NCI-H2081 treated with DMSO at 0.1 percent for 48 hours (cell line): ENCODE measurements at places on chromosomes 16 and 17.

DNA sequence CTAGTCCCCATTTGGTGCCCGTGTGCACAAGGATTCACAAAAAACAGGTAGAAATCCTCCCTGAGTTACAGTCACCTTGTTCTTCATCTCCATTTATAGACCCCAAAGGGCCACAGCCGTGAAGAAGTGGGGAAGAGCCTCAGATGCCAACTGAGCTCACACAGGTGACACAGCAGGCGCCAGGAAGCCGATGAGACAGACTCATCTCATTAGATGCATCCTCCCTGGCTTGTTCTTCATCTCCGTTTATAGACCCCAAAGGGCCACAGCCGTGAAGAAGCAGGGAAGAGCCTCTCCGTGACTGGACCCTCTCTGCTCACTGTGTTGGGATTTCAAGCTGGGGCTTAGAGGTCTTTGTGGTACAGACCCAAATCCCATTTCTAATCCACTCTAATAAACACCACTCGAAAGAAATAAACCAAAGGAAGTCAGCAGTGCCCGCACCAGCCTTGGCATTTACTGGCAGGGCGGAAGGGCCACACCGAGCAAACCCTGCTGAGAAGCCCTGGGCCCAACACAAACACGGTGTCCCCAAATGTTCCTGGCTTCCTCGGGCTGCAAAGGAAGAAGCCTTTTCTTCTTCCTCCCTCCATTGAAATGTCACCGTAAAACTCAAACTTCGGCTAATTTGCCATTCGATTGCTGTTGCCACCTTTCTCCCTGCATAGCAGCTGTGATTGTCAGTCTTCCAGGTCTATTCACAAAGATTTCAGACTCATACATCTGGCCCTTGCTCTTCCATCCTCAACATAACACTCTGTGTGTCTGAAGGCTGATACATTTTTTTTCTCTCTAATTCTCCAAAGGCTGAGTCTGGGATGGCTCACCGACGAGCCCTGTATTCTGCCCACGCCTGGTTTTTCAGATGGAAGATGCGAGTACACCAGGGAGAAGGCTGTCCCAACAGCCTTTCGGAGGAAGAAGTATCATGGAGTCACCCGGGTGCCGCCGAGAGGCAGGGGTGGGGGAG is 44.9 kb upstream of the DOC2B start:
- no peak for DNase-seq

- DNase-seq: no peak
Observed at GRCh38 chr17:18108401-18109312, at the start of gene MYO15A. TSS of gene MYO15A (plus strand) at chr17:18108756. CDS start at chr17:18118801, 10,045 bp downstream.

GRCh38 chr16:29700253-29700987 is 21.4 kb downstream of the QPRT start:
- no peak for DNase-seq

DNA sequence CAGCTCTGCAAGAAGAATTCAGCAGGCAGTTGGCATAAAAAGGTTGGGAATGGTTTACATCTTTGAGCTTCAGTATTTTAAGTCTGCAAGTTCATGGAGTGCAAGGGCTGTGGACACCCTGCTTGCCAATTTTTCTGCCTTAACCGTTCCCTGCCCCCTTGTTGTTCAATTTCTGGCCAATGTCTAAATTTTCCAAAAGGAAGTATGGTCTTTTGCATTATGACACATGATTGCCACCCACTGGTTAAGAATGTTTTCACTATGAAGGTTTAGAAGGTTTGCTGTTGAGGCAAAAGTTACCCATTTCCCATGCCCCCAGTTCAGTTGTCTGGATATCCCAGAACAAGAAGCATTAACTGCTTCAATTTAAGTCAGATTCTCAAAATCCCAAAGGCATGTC is 441.9 kb downstream of the CDH13 start:
- DNase-seq: no peak

- DNase-seq: no peak
Observed at GRCh38 chr17:2892305-2892971, 96.2 kb downstream of the RAP1GAP2 start.
